Omental fat pad (tissue), 4 donors: ENCODE measurements at places on chromosomes 7 and 10. TPM values are rescaled to one million over a fixed set of nuclear protein-coding genes. Genes with fewer than 3 reads are reported as not detected.

DNA sequence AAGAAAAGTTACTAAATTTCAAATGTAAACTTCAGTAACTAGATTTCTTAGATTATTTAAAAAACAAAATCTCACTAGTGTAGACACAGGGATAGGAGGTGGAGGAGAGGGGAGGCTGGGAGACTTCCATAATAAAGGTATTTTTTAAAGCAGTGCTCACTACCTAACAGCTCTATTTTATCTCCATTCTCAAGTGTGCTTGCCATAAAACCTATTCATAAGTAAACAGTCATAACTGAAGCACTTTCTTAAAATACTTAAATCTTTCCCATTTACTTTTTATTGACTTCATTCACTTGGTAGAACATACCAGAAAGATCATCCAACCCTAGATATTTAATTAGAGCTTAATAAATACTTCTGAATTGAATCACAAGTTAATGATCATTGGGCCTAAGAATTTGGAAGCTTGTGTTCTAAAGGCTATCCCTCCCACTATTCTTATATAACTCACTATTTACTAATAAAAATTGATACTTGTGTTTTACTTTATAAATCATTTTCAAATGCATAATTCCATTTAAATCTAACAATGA, 107.4 kb downstream of the SNX13 start:
- DNase-seq, result no peak

- DNase-seq, result no peak
These were observed 148.6 kb upstream of the SVIL start for GRCh38 chr10:29783201-29783947.

Gene NPSR1
- total RNA-seq, result not detected

Gene ANKRD22
- not detected for total RNA-seq

Gene PRR15
- total RNA-seq, result 2.7 TPM
